GM18507 (cell line): ENCODE measurements at places on chromosomes 4 and X.

DNA sequence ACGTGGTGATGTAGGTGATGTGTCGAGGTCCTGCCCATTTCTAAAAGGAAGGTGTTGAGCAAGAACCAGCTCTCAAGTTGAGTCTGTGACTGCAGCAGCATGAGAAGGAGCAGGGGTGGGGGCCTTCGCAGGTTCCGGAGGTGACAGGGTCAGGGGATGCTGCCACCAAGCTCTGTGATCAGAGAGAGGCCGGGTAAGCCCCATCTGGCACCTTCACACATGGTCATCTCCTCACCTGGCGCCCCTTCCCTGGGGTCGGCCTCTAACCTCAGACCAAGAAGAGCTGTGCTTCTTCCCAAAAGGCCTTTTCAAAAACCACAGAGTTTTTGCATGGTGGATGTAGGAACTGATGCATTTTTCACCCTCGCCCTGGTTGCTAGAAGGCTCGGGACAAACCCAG, 137.6 kb downstream of the CPZ start:
- no peak for DNase-seq

GRCh38 chrX:47390780-47391179, 20.4 kb downstream of the ZNF157 start:
- no peak for DNase-seq

- DNase-seq: no peak
Measured at GRCh38 chr4:184387351-184387750, 87.0 kb downstream of the IRF2 start.

- no peak for DNase-seq
Measured at GRCh38 chr4:176769514-176769913, 23.2 kb downstream of the VEGFC start.

DNA sequence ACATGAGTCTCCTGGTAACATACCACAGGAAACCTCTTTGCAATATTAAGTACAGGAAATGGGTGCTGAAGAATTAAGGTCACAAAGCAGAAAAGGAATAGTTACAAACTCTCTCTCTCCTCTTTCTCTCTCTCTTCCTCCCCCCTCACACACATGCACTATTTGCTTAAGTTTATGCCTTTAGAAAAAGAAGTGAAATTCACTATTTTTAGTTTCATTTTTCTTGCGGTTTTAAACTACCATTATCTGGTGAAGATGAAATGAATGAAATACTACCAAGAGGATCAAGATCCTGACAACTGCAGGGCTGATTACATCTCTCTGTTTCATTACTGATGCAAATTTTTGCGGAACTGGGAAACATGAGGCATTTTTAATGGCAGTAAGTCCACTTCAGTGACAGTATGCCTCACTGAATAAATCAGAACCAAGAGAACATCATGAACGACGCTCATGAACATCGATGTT, 64.3 kb upstream of the FTHL17 start:
- peak; percentile 15 for DNase-seq

GRCh38 chr4:81594490-81595159, 122.9 kb upstream of the RASGEF1B start:
- no peak for DNase-seq

- DNase-seq: no peak
Measured at GRCh38 chr4:93501946-93502345, 326.6 kb upstream of the ATOH1 start.

GRCh38 chr4:2141762-2142451, 82.8 kb downstream of the NAT8L start:
- DNase-seq: no peak

DNA sequence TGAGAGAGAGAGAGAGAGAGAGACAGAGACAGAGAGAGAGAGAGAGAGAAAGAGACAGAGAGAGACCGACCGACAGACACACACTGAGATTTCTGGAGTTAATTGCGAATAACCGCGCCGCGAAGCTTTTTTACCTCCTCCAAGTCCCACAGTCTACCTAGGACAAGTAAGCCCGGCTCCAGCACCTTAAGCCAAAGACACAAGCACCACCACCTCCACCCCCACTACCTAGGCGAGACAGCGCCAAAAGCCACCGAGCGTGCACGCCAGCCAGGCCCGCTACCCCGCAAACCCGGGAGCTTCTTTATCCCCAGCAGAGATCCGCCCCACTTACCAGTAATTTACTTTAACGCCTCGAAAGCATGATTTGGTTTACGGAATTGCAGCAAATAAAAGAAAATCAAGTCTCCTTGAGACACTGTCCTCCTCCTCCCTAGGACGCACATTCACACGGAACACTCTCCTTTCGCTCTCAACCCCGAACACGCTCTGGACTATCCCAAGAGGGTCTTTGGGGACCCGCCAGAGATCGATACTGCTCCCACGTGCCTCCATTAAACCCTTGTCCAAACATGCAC, 649.6 kb upstream of the DIPK2B start:
- no peak for DNase-seq

GRCh38 chr4:7357323-7357722, 77.4 kb downstream of the PSAPL1 start:
- no peak for DNase-seq
